ENCODE measurements at places on chromosomes 6 and 20.

GRCh38 chr20:31862157-31862470, 8.2 kb downstream of the DUSP15 start:
- no peak for ATAC-seq

DNA sequence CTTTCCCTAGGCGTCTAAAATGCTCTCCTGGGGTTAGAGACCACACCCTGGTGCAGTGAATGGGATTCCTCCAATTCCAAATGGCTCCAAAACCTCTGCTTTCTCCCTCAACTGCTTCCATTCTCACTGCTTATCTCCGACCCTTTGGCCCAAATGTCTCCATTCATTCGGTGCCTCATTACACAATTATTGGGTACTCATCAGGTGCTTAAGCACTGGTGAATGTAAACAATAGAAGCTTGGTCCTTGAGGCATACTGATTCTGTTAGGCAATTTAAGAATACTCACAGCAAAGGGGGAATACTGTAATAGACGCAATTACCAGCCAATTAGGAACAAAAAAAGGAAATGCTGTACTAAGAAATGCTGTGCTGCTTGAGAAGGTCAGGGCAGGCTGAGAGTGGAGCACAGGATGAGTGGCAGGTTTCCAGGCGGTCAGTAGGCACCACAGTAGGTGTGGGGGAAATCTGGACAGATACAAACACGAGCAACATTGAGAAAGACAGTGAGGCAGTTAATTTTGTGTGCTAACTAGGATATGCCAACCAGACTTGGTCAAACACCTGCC, 23.0 kb downstream of the GMDS start:
- ATAC-seq, result no peak

DNA sequence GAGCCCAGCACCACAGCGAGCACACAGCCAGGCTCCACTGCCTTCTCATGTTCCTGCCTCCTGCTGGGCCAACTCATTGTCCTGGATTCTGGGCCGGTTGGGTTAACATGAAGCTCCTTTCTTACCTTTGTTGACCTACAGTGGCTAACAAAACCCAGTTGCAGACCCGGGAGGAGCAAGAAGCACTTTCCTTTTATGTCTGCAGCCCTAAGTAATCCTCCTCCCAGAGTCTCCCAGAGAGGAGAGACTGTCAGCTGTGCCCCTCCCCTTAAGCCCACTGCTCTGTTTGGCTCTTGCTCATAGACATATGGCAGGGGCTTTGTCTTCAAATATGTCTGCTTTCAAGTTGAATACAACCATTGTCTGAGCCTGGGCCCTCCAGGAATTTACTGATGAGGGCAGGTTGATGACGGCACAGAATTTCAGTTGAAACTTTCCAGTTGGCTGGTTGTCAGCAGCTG, 55.2 kb downstream of the PSMB1 start:
- ATAC-seq, result no peak

DNA sequence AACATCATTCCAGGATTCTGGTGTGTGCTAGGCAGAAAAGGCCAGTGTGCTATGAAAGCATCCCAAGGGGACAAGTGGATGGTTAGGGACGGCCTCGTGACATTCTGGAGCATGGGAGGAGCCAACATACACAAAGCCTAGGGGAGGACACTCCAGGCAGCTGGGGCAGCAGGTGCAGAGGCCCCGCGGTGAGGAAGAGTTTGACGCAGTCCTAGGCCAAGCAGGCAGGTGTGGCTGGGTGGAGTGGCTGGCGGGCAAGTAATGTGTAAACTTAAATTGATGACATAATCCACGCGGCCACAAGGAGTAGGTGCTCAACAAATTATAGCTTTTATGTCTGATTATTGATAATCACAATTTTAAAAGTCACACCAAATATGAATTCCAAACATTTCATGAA, 93.6 kb downstream of the TMEM242 start:
- peak; percentile 32 for ATAC-seq

- no peak for ATAC-seq
These were observed 125.2 kb downstream of the PACRG start for GRCh38 chr6:162852840-162853577.

DNA sequence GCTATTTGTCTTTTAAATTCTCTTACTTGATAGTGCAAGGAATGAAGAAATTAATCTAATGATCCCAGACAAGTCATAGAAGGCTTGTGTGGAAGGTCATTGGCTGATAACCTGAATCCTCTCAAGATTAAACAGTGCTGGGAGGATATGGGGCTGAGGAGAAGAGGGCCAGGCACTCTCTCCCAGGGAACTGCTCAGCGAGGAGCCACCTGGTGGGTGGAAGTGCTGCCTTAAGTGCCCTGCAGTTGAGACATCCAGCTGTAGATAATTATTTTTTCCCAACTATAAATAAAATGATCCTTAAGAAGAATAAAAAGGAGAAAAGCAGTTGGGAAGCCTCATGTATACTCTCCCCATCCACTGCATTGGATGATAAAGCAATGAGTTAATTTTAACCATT, 47.9 kb downstream of the BTBD3 start:
- ATAC-seq, result no peak

DNA sequence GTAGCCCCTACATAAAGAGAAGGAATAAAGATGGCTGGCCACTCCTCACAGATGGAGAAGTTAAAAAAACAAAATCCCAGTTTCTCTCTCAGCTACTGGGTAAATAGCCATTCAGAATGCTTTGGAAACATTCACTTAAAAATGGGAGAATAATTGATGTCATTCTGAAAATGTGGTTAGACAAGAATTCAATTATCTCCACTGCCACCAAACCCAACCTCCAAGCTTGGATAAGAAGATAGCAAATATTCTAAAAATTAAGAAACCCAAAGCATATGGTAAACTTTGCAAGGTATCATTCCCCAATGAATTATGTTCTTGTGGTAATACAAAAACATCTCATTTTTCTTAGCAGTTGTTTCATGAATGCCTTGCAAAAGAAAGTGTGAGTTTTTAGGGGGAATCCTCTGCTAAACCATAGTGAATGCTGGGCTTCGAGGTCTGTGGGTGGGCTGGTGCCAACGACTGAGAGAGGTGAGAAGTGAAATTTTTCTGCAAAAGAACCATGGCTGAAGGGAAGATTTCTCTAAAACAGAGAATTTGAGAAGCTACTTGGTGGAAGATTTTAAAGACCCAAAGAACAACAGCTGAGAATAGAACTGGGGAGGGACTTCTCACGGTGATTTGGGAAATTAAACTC, 497.9 kb upstream of the JARID2 start:
- ATAC-seq, result no peak

GRCh38 chr6:2378891-2379652, 133.7 kb upstream of the GMDS start:
- no peak for ATAC-seq

GRCh38 chr6:163954088-163954775, 539.7 kb downstream of the QKI start:
- no peak for ATAC-seq

GRCh38 chr20:48957533-48957932, 36.0 kb downstream of the ARFGEF2 start:
- ATAC-seq, result no peak

GRCh38 chr20:11734431-11734830, 183.3 kb upstream of the BTBD3 start:
- ATAC-seq, result no peak

GRCh38 chr20:36317675-36318074, 11.5 kb downstream of the DLGAP4 start:
- ATAC-seq, result no peak

DNA sequence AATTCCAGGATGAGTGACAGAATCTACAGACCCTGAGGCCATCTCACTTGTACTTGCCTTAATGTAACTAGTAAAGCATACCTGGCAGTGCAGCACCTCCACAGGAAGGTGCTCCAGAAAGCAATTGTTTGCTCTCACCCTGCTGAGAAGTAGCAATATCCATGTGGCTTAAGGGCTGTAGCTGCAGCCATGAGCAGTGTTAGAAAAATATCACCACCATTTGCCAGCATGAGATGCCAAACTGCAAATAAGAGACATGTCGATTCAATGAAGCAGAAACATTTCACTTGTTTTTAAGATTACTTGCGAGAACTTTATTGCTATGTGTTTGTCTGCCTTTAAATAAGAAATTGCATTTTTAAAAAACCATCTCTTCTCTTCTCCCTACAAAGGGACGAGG, 151.5 kb downstream of the PRL start:
- no peak for ATAC-seq

- ATAC-seq, result peak; percentile 86
These were observed 50.7 kb upstream of the CD83 start for GRCh38 chr6:14066782-14067406.
